ENCODE measurements at places on chromosomes 4 and X.

DNA sequence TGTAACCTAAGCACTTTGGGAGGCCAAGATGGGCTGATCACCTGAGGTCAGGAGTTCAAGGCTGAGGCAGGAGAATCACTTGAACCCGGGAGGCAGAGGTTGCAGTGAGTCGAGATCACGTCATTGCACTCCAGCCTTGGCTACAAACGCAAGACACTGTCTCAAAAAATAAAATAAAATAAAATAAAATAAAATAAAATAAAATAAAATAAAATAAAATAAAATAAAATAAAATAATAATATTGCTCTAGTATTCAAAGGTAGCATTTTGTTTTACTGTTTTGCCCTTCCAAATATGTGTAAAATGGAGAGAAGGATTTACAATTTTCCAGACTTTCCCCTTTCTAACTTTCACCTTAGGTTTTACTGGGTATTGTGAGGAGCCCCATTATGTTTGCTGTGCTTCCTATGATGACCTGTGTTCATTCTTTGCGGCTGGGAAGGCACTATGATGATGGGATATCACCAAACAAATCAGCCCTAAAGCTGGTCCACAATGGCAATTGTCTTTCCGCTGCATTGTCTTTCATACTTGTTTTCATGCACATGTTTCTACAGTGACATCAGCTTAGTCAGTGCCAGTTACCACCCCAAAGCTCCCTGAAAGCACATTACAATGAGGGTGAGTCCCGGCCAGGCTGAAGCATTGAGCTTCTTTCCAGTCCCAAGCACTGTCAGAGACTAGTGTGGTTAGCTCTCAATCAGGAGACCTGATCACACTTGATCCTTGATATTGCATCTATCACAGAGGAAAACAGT is 50.8 kb downstream of the DTHD1 start:
- peak; percentile 40 for DNase-seq

- DNase-seq, result peak; percentile 13
Measured at GRCh38 chr4:153788413-153789276, at the start of gene SFRP2. Gene SFRP2 (minus strand): TSS chr4:153789083. CDS start chr4:153788835, 248 bp downstream.

DNA sequence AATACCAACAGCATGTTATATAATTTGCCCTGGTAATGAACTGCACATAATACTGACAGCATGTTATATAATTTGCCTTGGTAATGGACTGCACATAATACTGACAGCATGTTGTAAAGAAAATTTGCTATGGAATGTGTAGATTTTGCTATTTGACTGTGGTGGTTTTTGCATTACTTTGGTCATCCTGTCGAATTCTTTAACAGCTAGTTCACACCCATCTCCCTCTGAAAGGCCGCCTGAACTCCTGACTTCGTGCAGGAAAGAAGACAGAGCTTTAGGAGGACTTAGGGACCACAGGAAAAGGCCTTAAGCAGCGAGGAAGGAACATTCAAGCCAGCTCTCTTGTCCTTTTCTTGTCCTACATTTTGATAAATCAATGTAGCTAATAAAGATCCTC is 45.2 kb upstream of the DCLK2 start:
- DNase-seq, result no peak

GRCh38 chr4:3708611-3709010 is 57.6 kb upstream of the ADRA2C start:
- DNase-seq, result no peak

DNA sequence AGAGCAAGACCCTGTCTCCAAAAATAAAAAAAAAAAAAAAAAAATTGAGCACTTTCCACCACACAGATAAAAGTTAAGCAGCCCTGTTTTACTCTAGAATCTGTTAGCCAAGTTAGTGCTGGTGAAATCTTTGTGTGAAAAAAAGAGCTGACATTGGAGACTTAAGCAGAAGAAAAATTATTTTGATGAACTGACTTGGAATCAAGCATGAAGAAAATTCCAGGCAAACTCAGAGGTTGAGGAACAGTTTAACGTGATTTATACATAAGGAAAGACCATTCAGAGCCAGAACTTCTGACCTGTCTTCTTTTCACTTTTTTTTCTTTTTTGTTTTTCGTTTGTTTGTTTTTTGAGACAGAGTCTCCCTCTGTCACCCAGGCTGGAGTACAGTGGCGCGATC is 79.6 kb upstream of the RBPJ start:
- no peak for DNase-seq

GRCh38 chr4:8652181-8653078 is 59.9 kb downstream of the CPZ start:
- DNase-seq, result no peak

DNA sequence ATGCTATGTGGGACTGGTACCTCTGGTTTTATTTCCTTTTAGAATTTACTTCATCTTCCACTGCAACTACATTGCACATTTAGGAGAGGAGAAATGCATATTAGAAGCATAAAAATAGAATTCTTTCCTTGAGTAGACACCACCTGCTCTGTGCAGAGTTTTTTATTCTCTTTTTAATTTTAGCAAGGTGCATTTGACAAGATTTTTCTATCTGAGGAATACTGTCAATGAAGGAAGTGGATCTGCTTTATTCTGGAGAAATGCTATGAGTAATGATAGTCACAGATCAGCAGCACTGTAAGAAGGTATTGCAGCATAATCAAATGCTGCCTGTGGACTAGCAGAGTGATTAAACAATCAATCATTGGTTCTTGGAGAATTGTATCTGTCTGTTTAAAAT is 1038.3 kb downstream of the RAPGEF2 start:
- no peak for DNase-seq

- DNase-seq, result no peak
Measured at GRCh38 chr4:88729146-88729760, 31.6 kb upstream of the NAP1L5 start.

DNA sequence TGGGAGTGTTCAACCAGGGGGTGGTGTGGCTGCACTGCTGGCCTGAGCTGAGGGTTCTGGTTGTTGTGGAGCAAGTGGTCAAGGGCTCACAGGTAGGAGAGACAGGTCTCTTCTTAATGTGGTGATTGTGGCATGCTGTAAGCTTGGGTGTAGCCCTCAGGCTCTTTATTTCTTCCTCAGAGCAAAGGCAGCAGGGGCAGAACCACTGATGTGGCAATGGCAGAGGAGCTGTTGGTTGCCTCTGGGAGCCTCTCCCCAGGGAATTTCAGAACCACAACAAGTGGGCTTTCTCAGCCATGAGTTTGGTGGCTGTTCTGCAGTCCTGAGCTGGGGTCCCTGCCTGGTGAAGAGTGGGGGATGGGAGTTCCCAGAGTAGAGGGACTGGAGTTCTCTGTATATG is 1017.2 kb downstream of the SH3BGRL start:
- DNase-seq, result no peak

- no peak for DNase-seq
Measured at GRCh38 chr4:163815776-163816175, 321.3 kb downstream of the TMA16 start.

DNA sequence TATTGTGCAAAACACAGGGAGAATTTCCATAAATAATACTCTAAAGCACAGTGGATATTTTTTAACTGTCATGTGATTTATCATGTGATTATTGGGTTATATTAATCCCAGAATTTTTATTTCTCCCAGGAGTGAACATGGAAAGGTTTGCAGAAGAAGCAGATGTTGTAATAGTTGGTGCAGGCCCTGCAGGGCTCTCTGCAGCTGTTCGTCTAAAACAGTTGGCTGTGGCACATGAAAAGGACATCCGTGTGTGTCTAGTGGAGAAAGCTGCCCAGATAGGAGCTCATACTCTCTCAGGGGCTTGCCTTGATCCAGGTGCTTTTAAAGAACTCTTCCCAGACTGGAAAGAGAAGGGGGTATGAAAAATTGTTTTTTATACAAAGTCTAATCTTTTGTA is 10.0 kb downstream of the ETFDH start:
- no peak for DNase-seq

DNA sequence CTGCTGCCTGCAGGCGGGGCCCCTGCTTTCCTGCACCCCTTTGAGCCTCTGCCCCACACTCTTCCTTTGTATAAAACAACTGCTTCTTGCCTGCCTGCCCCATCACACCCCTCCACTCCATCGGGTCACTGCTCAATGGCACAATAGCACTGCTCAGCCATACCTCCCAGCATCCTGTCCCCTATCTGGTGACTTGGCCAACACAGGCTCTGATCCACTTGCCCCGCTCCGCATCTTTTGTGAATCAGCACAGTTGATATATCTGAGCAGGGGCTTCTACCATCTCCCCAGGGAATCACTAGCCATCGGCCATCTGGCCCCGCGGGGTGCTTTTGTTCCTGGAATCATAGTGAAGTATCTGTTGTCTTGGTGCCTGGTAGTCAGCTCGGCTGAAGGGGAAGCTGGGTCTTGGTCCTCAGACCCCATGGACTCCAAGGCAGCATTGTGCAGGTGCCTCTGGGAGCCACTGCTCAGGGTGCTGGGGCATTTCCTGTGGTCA is 45.3 kb downstream of the MAP7D3 start:
- DNase-seq, result no peak

GRCh38 chr4:74653331-74654229 is 140.7 kb downstream of the BTC start:
- no peak for DNase-seq

DNA sequence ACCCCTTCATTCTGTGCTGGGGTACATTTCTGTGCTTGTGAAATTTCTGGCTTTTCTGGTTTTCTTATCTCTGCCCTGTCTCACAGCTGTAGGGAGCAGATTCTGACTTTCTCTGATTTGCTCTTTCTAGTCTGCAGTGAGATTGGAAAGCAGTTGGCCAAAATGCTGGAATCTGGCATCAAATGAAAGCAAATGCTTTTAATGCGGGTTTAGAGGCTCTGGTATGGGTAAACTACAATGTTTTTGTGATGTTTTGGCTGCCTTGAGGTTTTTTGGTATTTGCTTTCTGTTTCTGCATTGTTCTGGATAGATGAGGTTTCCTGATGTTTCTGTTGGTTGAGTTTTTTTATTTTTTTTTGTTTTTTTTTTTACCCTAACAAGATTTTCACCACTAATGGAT is 23.8 kb downstream of the SMIM20 start:
- no peak for DNase-seq

- DNase-seq, result no peak
Measured at GRCh38 chr4:138392751-138393308, 150.7 kb upstream of the SLC7A11 start.

DNA sequence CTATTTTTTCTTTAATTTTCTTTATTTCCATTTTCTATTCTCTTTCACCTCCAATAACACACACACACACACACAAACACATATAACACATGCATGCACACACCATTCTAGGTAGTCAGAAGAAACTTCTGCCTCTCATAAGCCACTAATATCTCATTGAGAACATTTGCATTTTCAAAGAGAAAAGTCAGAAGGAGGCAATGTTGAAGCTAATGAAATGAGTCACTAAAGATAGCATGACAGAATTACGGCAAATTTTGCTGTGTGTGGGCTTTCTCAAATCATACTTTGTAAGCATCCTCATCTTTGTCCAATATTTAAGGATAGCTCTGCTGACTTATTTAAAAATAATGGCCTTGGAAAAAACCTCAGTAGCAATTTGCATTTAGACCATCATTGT is 291.3 kb downstream of the GUCY2F start:
- no peak for DNase-seq

DNA sequence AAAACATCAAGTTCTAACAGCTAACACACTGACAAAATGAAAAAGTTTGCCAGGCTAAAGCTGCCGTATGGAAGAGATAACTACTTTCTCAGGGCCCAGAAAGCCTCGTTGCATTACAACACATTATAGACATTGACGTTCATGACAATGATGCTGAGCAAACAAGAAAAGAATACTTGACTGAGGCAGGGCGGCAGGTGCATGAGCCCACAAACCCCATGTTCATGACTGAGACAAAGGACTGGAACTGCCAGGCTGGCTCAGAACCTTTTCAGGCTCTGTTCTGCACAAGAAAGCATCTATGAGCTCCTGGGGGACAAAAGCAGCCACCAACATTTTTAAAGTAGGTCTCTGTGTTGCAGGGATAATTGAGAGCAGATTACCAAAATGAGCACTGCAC is 13.6 kb downstream of the TLR6 start:
- DNase-seq, result no peak

GRCh38 chrX:131677655-131678628 is 134.1 kb downstream of the OR13H1 start:
- peak; percentile 45 for DNase-seq

- DNase-seq, result no peak
Measured at GRCh38 chr4:144288011-144288903, 147.7 kb upstream of the GYPA start.

- no peak for DNase-seq
Measured at GRCh38 chrX:9166584-9166944, 132.6 kb upstream of the FAM9B start.

DNA sequence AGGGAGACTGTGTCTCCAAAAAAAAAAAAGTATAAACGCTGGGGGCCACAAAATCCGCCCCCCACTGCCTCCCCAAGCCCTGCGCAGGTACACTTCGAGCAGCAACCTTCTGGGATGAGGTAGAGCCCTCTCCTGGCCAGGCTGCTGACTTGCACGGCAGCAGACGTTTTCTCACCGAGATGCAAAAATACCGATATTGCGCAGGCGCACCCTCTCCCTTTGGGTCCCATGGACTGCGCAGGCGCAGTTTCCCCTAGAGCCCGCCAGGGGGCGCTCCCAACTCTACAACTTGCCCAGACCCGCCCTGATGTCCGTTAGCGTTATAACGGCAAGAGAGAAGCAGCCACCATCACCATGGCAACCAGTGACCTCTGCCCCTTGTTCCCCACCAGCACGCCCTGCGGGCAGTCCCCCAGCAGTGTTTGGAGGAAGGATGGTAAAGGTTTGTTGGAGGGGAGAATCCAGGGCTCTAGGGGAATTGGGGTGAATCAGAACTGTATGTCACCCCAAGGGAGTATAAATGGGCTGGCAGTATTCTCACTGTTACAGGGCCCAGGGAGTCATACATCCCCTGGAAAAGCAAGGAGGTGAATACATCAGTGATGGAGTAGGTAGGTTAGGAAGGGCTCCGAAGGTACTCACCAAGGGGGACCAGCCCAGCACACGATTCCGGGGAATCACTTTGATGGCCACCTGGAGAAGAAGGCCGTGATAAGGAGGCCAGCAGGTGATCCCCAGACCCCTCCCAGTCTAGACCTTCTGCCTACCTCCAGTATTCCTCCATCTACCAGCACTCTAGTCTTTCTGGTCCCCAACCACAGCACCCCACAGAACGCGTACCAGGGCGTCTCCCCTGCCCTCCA is 1.5 kb downstream of the PIM2 start:
- DNase-seq, result peak; percentile 83

- no peak for DNase-seq
Measured at GRCh38 chr4:8844976-8845690, 26.5 kb downstream of the HMX1 start.

DNA sequence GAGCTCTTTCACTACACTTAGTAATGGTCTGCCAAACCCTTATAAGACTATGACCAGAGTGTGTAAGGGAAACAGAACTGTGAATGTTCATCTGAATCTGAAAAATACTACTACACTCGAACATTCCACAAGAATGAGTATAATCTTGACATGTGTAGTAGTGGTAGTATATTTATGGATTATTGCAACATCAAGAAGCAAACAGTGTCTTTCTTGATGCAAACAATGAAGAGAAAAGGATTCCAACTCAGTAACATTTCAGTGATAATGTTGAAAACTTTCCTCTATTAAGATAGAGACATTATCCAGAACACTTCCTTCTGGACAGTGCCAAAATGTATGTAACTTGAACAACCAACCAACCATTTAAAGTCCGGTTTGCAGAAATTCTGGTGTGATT is 394.7 kb upstream of the CPEB2 start:
- DNase-seq, result no peak

GRCh38 chr4:156858071-156858470 is 113.5 kb downstream of the PDGFC start:
- no peak for DNase-seq

- no peak for DNase-seq
Measured at GRCh38 chr4:105369988-105370387, 103.9 kb downstream of the PPA2 start.
